Progenitor cell of endocrine pancreas (in vitro differentiated cells): ENCODE measurements at places on chromosomes 13 and 19.

DNA sequence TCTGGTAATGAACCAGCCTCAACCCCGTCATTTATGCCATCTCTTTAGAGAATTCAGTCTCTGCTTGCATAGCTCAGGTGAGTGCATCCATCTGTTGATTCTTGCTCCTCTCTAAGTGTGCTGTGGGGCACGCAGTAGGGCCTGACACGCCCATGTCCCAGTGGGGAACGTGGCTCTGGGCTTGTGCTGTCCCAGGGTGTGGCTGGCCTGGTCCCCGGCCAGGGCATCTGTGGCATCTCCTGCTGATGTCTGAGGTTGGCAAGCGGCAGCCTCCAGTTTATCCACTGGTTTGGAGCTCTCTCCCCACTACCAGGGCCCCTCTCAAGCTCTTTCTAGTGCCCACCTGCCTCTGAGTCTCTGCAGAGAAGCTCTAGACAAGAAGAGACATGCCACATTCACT lies 146.6 kb upstream of the GJB6 start:
- no peak overlapping the region for H3K4me3 ChIP-seq
- no peaks in the 10 kb centered on the region for H3K27me3 ChIP-seq
- H3K4me1 ChIP-seq, result no peaks in the 10 kb centered on the region

- peaks cover 11% of the 10 kb centered on the region for H3K4me1 ChIP-seq
- DNase-seq, result no peak
- H3K27me3 ChIP-seq, result no peaks in the 10 kb centered on the region
- H3K27ac ChIP-seq, result peak overlapping the region; percentile 100
- H3K36me3 ChIP-seq, result peaks cover 10% of the 10 kb centered on the region
- H3K4me3 ChIP-seq, result peak overlapping the region; percentile 98
Observed at GRCh38 chr19:18278521-18279265, 2.7 kb downstream of the JUND start.

- H3K36me3 ChIP-seq, result no peaks in the 10 kb centered on the region
- no peaks in the 10 kb centered on the region for H3K4me1 ChIP-seq
- H3K4me3 ChIP-seq, result no peak overlapping the region
- peaks cover 8% of the 10 kb centered on the region for H3K27me3 ChIP-seq
- no peak overlapping the region for H3K27ac ChIP-seq
- no peak for DNase-seq
Observed at GRCh38 chr13:45865414-45865813, 13.9 kb upstream of the SIAH3 start.

DNA sequence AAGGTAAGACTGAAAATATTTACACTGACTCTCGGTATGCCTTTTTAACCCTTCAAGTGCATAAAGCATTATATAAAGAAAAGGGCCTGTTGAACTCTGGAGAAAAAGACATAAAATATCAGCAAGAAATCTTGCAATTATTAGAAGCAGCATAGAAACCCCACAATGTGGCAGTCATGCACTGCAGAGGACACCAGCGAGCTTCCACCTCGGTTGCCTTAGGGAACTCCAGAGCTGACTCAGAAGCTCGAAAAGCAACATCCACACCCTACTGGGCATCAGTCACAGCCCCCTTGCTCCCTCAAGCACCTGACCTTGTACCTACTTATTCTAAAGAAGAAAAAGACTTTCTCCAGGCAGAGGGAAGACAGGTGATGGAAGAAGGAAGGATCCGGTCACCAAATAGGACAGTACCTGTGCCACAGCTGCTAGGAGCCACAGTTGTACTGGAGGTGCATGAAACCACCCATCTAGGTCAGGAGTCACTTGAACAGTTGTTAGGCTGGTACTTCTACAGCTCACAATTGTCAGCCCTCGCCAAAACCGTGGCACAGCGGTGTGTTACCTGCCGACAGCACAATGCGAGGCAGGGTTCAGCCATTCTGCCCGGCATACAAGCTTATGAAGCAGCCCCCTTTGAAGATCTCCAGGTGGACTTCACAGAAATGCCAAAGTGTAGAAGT lies 2.9 kb downstream of the ZNF816 start:
- peaks cover 62% of the 10 kb centered on the region for H3K36me3 ChIP-seq
- H3K4me3 ChIP-seq, result no peak overlapping the region
- DNase-seq, result no peak

DNA sequence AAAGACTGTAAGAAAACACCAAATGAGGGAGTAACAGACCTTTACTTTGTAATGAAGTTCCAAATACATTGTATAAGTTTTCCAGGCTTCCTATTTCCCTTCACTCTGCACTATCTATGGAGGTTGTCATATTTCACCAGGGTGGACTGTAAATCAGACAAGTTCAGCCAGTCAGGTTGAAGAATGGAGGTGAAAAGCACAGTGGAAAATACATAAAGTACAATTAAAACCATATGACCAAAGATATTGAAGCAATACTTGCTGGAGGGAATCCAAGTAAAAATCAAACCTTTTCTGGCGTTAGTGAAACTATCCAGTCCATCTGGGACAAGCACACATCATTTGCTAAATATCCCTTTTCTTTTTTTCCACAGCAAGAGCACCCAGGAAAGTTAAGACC lies 3.2 kb downstream of the LHFPL6 start:
- no peaks in the 10 kb centered on the region for H3K36me3 ChIP-seq
- no peak for DNase-seq
- no peak overlapping the region for H3K4me3 ChIP-seq
- peaks cover 9% of the 10 kb centered on the region for H3K4me1 ChIP-seq
- peaks cover 48% of the 10 kb centered on the region for H3K27me3 ChIP-seq

GRCh38 chr13:91111476-91112200 lies 235.8 kb upstream of the MIR17HG start:
- no peaks in the 10 kb centered on the region for H3K36me3 ChIP-seq
- no peak overlapping the region for H3K4me3 ChIP-seq
- no peak for DNase-seq
- H3K27ac ChIP-seq, result peak overlapping the region; percentile 12
- no peaks in the 10 kb centered on the region for H3K27me3 ChIP-seq
- peaks cover 13% of the 10 kb centered on the region for H3K4me1 ChIP-seq

DNA sequence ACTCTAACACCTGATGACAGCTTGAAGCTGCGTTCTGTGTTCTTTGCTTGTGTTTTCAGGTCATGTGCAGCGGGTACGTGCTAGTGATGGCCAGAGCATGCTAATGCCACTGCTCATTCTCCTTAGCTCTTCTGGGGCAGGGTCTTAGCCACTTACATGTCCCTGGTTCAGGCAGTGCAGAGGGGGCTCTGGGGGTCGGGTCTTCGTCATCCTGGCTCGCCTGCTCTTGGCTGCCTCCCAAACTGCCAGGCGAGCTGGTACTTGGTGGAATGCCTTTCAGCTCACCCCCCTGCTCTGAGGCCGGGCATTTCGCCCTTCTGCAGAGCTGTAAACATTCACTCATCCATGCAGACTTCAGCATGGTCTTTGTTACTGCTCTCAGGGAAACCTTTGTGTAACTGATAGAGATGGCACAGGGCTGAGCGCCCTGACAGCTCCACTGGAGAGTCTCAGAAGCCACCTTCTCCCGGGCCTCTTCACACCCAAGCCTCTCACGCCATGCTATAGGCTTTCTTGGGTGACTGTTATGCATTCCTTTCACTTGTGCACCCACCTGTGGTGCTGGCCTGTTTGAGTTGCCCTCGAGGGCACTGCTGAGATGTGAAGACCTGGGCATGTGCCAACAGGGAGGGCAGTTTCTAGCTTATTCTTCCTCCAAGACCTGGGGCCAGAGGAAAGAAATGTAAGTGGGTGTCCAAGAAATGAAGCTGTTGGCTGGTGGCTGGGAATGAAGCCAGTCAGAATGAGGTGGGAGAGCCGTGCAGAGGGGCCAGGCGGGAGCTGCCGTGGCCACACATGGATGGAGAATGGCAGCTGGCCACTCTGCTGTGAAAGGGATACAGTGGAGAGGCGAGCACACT lies 24.4 kb downstream of the FAM124A start:
- no peak overlapping the region for H3K4me3 ChIP-seq
- no peaks in the 10 kb centered on the region for H3K36me3 ChIP-seq
- no peaks in the 10 kb centered on the region for H3K27me3 ChIP-seq

DNA sequence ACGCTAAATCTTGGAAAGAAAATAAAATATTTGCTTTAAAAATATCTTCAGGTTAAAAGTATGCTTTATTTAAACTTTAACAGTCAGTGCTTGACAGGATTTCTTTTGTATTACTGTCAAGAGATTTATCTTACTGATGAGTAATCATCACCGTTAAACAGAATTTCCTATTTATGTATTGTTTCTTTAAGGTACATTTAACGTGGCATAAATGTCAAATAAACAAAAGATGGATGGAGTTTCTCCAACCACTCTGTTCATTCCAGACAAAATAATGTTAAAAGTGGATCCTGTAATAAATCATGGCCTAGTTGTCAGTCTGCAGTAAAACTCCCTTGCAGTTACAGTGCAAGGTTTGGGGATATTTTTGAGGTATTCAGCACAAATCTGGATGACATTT lies 298.3 kb downstream of the DIAPH3 start:
- H3K27me3 ChIP-seq, result no peaks in the 10 kb centered on the region
- H3K36me3 ChIP-seq, result peaks cover 1% of the 10 kb centered on the region
- peaks cover 6% of the 10 kb centered on the region for H3K4me1 ChIP-seq
- H3K27ac ChIP-seq, result no peak overlapping the region
- no peak for DNase-seq

DNA sequence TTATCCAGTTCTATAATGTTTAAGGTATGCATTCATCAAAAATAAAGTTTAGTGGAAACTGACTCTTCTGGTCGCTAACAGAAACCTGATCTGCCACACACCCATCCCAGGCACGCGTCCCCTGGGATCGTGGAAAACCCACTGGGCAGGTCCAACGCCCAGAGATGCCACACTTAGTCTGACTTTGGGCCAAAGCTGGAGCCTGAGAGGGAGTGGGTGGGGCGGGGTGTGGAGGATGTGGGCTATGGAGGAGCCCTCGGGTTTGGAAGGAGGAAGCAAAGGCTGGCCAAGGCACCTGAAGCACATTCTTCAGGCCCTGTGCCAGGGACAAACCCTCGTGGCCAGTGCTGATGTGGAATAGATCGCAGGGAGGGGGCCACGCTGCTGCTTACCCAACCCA lies 2.5 kb downstream of the IGFL1 start:
- no peaks in the 10 kb centered on the region for H3K4me1 ChIP-seq
- H3K4me3 ChIP-seq, result no peak overlapping the region
- no peak for DNase-seq
- peaks cover 27% of the 10 kb centered on the region for H3K27me3 ChIP-seq
- H3K36me3 ChIP-seq, result no peaks in the 10 kb centered on the region

DNA sequence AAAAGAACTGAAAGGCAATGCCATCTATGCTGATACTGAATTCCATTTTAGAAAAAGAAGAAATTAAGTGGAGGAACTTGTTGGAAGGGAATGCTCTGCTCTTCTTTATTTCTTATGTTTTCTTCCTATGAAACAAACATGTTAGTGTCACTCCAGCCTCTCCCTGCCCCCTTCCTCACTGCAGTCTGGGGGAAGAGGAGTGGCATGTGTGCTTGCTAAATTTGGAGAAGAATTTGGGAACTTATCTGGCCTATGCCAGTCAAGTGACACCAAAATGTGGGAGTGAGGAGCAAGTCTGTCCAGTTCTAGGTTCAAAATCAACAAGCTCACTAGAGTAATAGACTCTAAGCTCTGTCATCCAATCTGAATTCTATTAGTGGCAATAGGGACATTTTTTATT lies 214.6 kb downstream of the RBM26 start:
- peaks cover 4% of the 10 kb centered on the region for H3K4me1 ChIP-seq
- no peak overlapping the region for H3K27ac ChIP-seq
- H3K4me3 ChIP-seq, result no peak overlapping the region
- H3K36me3 ChIP-seq, result no peaks in the 10 kb centered on the region
- DNase-seq, result no peak

DNA sequence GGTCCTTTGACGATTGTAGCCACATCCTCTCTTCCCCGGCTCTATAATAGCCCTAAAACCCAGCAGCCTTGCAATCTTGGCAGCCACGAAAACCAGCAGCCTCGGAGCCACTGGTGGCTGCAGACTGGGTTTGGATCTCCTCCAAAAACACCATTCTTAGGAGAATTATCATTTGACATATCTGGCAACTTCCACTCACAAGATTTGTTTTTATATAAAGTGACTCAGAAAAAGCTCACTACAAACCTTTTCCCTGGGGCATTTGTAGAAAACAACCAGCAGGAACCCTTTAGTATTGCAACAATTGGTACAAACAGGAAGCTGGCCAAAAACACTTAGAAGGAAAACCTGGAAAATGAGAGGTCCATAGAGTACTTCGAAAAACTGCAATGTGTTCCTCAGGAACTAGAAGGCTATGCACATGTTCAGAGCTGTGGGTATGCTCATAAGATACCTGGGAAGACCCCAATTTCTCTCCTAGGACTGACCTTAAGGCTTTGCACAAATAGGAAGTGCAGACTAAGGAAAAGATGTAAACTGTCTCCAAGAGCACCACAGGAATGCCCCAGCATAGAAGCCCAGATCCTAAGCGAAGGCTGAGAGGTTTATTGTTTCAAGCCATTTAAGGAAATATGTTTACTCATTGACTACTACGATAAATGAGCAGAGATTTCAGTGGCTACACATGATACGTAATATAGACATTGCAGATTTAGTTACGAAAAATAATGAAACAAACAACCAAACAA lies 71.2 kb downstream of the MYO16 start:
- no peaks in the 10 kb centered on the region for H3K27me3 ChIP-seq
- peaks cover 4% of the 10 kb centered on the region for H3K36me3 ChIP-seq
- no peaks in the 10 kb centered on the region for H3K4me1 ChIP-seq
- no peak overlapping the region for H3K27ac ChIP-seq
- DNase-seq, result no peak

DNA sequence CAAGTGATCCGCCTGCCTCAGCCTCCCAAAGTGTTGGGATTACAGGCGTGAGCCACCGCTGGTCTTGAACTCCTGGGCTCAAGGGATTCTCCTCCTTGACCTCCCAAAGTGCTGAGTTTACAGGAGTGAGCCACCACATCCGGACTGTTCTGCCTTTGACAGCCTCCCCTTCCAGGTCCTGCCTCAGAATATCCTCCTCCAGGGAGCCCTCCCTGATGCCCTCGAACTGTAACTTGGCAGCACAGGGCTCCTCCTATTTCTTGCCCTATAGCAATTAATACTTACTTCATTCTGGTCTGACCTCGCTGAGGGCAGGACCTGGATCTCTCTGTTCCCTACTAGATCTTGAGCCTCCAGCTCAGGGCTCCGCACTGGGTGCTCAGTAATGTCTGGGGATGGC lies 5.9 kb downstream of the CPT1C start:
- H3K27me3 ChIP-seq, result no peaks in the 10 kb centered on the region
- no peak overlapping the region for H3K4me3 ChIP-seq
- no peak overlapping the region for H3K27ac ChIP-seq

- H3K4me1 ChIP-seq, result no peaks in the 10 kb centered on the region
- no peak overlapping the region for H3K27ac ChIP-seq
- H3K4me3 ChIP-seq, result no peak overlapping the region
- no peaks in the 10 kb centered on the region for H3K27me3 ChIP-seq
- no peaks in the 10 kb centered on the region for H3K36me3 ChIP-seq
Observed at GRCh38 chr13:60707878-60708277, 310.9 kb downstream of the TDRD3 start.

- no peak for DNase-seq
- peaks cover 33% of the 10 kb centered on the region for H3K4me1 ChIP-seq
- peaks cover 5% of the 10 kb centered on the region for H3K36me3 ChIP-seq
- peaks cover 1% of the 10 kb centered on the region for H3K27me3 ChIP-seq
Observed at GRCh38 chr19:39843919-39844793, 2.0 kb downstream of the FBL start.

- H3K4me1 ChIP-seq, result no peaks in the 10 kb centered on the region
- H3K36me3 ChIP-seq, result no peaks in the 10 kb centered on the region
- no peaks in the 10 kb centered on the region for H3K27me3 ChIP-seq
- H3K27ac ChIP-seq, result no peak overlapping the region
- H3K4me3 ChIP-seq, result no peak overlapping the region
Observed at GRCh38 chr13:35164324-35164932, 222.4 kb downstream of the NBEA start.

GRCh38 chr19:55305983-55306562 lies 19.1 kb downstream of the TMEM150B start:
- peaks cover 16% of the 10 kb centered on the region for H3K36me3 ChIP-seq
- no peak for DNase-seq
- H3K27ac ChIP-seq, result peak overlapping the region; percentile 49
- no peaks in the 10 kb centered on the region for H3K4me1 ChIP-seq
